T-cell (primary cell): ENCODE measurements at places on chromosomes 4 and X.
A peak's percentile ranks its signal among the peaks of the same experiment; 100 is the strongest.

- DNase-seq, result no peak
These were observed 3.4 kb downstream of the MAML3 start for GRCh38 chr4:140150636-140150885.

DNA sequence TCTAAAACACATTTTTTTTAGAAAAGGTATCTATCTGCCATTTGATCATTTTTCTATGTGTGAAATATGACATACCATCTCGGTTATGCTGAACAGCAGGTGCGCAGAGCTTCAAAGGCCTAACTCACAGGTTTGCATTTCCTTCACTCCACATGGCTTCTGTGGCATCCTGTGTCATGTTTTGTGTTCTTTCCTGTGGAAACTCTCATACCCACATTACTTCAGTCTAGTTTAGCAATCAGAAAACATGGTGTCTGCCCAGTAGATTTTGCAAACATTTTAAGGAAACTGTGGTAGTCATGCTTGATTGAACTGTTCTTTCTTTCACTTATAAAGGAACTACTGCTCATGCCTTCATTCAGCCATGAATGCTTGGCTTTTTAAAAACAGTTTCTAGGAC, 11.3 kb upstream of the ARAP2 start:
- DNase-seq, result peak; percentile 75

- no peak for DNase-seq
These were observed 584.6 kb downstream of the GABRG1 start for GRCh38 chr4:45539142-45539814.

DNA sequence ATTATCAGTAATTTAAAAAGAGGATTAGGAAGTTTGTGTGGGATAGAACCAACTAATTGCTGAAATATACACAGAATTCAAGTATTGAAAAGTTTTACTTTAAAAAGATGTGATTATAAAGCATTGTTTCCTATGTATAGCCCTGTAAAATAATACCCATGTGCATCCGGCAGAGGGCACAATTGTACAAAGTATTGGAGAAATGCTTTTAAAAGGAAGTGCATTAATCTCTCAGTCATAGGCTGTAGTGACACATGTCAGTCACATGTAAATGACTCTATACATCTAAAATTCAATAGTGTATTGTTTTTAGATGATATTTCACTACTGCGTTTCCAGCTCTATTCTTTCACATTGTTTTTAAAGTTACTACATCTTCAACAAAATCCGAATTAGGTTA, 9.7 kb upstream of the GEMIN8 start:
- DNase-seq, result peak; percentile 69

GRCh38 chr4:64940698-64941097, 531.4 kb upstream of the TECRL start:
- no peak for DNase-seq

- no peak for DNase-seq
These were observed 67.4 kb upstream of the ARHGAP36 start for GRCh38 chrX:130990723-130991122.

DNA sequence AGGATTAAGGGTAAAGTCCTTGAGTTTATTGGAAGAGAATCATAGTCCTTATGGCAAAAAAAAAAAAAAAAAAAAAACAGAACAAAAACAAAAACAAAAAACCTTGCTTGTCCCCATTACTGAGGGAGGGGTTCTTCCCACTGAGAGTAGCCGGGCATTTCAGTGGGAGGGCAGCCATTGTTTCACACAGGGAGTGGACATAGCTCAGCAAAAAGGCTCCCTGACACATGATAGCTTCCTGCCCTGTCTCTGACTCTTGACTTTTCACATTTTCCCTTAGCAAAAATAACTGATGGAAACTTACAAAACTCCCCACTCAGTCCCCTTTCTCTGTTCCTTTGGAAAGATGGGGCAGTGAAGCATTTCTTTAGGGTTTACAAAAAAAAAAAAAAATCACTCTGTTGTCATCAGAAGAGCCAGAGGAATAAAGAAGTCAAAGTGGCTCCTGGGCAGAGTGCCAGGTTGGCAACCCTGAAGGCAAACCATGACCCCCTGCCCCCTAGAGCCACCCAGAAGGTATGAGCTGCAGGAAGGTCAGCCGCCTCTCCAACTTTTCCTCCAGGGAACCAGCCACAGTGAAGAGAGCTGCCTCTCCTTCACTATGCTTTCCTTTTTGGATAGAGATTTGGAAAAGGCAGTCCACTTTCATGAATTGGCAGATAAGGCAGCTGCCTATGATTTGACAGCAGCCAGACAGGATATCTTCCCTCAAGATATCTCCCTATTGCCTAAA, 170.6 kb downstream of the KDR start:
- DNase-seq, result no peak

GRCh38 chrX:41733939-41734338, 10.0 kb downstream of the GPR82 start:
- no peak for DNase-seq

DNA sequence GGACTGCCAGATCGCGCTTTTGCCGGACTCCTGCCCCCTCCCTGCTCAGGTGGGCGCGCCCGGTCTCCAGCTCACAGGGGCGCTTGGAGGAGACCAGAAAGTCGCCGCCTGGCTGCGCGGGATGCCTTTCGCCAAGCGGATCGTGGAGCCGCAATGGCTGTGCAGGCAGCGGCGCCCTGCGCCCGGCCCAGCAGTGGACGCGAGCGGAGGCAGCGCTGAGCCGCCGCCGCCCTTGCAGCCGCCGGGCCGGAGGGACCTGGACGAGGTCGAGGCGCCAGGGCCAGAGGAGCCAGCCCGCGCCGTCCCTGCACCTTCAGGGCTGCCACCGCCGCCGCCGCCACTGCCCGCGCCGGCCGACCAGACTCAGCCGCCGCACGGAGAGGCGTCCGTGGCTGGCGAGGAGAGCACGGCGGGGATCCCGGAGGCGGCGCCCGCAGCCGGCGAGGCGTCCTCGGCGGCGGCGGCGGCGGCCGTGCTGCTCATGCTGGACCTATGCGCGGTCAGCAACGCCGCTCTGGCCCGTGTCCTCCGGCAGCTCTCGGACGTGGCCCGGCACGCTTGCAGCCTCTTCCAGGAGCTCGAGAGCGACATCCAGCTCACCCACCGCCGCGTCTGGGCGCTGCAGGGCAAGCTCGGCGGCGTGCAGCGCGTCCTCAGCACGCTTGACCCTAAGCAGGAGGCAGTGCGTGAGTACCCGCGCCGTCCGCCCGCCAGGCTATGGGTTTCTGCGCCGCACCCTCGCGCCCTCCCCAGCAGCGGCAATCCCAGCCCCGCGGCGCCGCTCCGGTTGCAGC, 834 bp downstream of the NHS start:
- DNase-seq, result no peak

GRCh38 chrX:132657876-132658275, 169.0 kb upstream of the MBNL3 start:
- DNase-seq, result no peak

DNA sequence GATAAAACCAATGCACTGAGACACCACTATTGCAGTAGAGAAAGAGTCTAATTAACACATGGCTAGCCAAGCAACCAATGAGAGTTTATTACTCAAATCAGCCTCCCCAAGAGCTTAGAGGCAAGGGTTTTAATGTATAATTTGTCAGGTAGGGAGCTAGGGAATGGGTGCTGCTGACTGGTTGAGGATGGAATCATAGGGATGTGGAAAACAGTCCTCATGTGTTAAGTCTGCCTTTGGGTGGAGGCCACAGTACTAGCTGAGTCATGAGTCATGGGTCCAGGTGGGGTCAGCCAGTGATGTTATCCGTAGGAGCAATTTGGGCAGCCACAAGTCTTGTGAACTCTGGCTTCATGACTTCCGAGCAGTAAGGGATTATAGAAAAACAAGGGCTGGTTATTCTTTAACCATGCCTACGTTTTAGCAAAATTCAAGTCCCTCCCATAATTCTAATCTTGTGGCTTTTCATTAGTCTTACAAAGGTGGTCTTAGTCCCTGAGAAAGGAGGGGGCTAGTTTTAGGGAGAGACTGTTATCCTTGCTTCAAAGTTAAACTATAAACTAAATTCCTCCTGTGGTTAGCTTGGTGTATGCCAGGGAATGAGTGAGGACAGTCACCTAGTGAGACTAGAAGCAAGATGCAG, 25.1 kb upstream of the PLAC8 start:
- DNase-seq, result no peak

- no peak for DNase-seq
These were observed 66.2 kb downstream of the ASB9 start for GRCh38 chrX:15203694-15204093.

- no peak for DNase-seq
These were observed 71.8 kb downstream of the WWC2 start for GRCh38 chr4:183170894-183171293.

GRCh38 chrX:154738011-154738738, 12.7 kb downstream of the GAB3 start:
- no peak for DNase-seq
